Stimulated activated CD4-positive, alpha-beta T cell treated with anti-CD3 and anti-CD28 coated beads, Interleukin-4, amount 100 ng/mL, for 4 hours (primary cell): ENCODE measurements at places on chromosomes 1 and 21.

DNA sequence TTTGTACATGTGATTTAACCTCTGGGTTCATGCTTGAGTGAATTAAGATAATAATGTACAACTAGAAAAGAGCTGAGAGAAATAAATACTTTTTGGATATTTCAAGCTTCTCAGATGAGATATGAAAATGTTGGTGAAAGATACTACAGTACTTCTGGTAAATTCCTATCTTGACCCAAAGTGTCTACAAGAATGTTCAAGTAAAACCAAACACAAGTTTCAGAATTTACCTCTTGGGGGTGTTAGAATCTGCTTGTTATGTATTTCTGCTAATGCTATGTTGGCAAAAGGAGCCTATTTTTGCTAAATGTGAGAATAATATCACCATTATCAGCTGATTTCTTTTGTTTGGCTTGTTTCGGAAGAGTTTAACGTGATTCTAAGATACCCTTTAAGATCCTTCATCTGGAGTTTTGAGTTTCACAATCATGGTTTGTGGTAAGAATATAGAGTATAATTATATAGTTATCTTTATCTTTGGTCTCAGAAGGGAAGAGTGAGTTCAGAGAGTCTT, 388.5 kb downstream of the LMO4 start:
- DNase-seq, result no peak

DNA sequence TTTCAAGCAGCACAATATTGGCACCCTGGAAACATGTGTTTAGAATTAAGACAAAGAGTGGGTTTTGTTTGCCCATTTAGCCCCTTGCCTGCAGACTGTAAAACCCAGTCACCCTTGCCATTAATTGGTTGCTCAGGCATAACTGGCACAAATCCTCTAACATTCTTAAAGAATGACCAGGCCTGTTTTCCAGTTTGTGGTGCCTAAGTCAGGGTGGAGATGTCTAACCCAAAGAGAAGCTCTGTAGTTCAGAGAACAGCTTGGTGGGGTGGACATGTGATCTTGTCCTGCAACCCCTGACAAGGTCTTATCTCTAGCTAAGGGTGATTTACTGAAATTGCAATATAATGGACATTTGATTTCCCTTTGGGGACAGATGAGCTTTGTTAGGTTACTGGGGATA, 8.8 kb upstream of the ANGPTL7 start:
- DNase-seq, result no peak

DNA sequence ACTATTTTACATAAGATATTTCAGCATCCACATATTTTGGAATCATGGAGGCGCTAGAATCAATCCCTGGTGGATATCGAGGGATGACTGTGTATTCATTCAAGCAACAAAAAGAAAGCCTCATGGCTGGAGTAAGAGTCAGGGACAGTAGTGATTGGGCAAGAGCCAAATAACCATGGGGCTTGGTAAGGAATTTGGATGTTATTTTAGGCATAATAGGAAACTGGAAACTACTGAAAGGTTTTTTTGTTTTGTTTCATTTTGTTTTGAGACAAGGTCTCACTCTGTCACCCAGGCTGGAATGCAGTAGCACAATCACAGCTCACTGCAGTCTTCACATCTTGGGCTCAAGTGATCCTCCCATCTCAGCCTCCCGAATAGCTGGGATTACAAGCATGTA, 33.8 kb upstream of the EYA3 start:
- DNase-seq, result no peak

DNA sequence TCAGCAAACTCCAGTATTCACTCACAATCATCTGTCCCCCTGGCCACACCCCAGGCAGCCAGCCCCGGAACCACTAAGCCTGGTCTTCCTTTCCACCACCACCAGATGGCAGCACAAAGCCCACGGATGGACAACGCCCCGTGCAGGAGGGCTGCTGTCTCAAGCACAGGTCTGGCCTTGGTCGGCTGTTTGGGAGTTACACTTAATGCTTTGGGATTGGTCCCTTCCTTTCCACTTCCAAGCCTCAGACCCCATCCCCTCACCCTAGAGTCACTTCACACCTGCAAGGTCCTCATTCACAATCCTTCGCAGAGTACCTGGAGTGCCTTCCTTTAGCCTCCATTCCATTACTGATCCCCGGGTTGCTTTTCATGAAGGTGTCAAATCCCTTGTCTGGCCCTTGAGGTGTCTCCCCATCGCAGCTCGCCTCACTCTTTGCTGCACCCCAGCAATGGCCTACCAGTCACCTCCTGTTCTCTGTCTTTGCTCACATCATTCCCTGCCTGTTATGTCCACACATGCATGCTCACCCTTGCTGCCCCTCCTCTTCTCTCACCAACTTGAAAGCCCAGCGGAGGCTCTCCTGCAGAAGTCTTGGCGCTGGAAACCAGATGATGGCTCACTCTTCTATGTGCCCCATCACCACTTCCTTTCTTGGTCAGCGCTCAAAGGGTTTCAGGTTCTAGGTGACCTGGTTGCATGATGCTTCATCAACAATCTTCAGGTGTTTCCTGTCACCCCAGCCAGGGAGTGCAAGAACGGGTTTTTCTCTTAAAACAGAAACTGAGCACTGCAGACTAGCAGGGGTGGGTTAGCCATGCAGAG, 24.9 kb upstream of the KCNA2 start:
- peak; percentile 76 for DNase-seq

DNA sequence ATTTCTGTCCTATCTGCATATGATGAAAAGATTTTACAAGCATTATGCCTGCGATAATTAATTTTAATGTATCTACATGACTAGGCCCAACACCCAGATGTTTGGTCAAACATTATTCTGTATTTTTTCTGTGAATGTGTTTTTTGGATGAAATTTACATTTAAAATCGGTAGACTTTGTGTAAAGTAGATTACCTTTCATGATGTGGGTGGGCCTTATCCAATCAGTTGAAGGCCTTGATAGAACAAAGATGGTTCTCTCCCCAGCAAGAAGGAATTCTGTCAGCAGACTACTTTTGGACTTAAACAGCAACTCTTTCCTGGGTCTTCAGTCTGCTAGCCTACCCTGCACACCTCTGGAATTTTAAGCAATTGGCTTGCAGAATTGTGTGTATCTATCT, 844.0 kb downstream of the BRINP3 start:
- DNase-seq, result no peak

- no peak for DNase-seq
These were observed 168.1 kb downstream of the DUSP10 start for GRCh38 chr1:221573756-221574155.

GRCh38 chr1:78090472-78091133, 44.8 kb downstream of the GIPC2 start:
- no peak for DNase-seq

GRCh38 chr1:8025671-8026144, 401 bp downstream of the ERRFI1 start:
- no peak for DNase-seq

GRCh38 chr1:21264898-21265297, 25.4 kb downstream of the ECE1 start:
- no peak for DNase-seq

DNA sequence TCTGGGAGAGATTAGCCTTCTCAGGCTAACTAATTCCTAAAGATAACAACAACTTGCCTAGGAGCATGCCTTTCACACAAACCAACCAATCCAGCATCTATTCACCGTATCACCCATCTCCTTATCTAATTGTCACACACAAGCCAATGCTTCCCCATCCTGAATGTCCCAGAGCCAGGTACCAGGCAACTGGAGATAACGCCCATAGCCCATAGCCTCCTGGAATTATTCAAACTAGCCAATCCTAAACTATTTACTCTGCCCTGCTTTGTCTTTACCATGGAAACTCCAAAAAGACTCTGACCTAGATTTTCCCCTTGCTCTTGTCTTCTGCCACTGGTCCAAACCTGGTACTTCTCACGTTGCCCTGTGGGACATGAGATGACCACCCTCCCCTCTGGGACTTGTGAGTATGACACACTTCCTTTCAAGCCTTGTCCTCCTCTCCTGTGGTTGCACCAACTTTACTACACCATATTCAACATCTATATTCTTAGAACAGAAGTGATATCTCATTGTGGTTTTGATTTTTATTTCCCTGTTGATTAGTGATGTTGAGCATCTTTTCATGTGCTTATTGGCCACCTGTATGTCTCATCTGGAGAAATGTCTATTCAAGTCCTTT, 8.8 kb upstream of the ATG4C start:
- no peak for DNase-seq

DNA sequence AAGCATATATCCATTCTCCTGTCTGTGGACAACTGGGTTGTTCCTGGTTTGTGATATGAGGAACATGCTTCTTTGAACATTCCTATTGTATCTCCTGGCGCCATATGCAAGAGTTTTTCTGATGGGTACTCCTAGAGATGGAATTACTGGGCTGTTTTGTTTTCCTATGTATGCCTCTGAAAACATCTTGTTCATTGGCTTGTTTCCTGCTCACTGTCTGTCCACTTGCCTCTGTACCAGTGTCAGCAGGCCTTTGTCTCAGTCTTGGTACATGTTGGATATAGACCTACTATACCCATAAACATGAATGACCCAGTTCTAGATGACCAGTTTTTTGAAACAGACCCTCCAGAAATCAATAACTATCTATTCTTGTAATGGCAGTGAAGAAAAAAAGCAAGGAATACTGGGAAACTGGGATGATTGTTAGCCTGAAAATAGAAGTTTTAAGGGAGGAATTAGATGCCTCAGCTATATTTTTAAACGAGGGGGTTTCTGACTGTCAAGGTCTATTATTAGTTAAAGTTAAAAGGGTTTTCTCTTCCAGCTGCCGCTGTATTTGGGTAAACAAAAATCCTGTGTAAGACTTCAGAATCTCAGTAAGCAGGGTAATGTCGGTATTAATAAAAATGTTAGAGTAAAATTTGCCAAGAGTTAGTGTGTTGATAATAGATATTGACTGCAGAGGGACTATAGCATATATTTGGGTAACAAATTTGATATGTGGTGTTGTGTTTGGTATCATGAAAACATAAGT, 103.6 kb downstream of the RYR2 start:
- DNase-seq, result no peak

GRCh38 chr1:23344111-23344986, at the start of gene HNRNPR:
Gene HNRNPR, minus strand, starts transcription at chr1:23344284. Its CDS starts 3,276 bp downstream, at chr1:23341008.
- DNase-seq, result peak; percentile 99

GRCh38 chr1:192574073-192574472, 1.5 kb upstream of the RGS1 start:
- DNase-seq, result no peak

- no peak for DNase-seq
These were observed 20.0 kb downstream of the MAB21L3 start for GRCh38 chr1:116131170-116131569.

GRCh38 chr1:66924756-66925557, at the start of the genes DNAI4 and MIER1:
Gene DNAI4, minus strand, starts transcription at chr1:66924856. Its CDS starts 25 bp downstream, at chr1:66924831.
Gene MIER1, plus strand, starts transcription at chr1:66924990. Its CDS starts 39 bp downstream, at chr1:66925029.
- peak; percentile 95 for DNase-seq

DNA sequence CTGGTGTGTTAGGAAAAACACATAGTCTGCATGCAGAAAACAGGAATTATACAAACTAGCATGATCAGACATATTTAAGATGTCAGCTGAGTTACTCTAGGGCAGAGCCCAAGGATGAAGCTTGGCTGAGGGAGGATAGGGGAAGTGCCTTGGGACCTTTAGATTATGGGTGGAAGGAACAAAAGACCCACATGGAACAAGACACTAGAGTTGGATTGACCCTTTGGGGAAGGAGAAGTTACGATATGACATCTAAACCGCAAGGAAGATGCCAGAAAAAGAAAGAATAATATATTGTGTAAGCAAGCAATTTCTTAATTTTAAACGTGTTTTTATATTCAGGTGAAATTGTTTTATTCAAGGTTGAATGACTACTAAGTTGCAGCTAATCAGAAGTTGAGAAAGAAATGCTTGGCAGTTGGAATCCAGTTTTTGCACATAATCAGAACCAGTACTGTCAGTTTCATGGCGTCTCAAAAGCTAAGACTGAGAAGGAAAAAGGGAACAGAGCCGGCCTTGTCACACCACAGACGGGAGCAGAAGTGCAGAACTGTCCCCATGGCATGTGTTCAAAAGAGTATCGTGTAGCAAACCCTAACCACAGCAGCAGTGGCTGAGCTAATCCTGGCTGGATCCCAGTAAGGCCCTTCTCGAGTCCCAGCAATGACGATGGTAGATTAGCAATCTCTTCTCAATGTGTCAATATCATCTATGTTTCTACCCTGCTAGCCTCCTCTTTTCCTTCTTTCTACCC, 31.2 kb upstream of the IFNAR2 start:
- no peak for DNase-seq
